ENCODE measurements at places on chromosomes 1 and 21.

GRCh38 chr1:38272515-38272914, 225.9 kb upstream of the POU3F1 start:
- no peak for DNase-seq

DNA sequence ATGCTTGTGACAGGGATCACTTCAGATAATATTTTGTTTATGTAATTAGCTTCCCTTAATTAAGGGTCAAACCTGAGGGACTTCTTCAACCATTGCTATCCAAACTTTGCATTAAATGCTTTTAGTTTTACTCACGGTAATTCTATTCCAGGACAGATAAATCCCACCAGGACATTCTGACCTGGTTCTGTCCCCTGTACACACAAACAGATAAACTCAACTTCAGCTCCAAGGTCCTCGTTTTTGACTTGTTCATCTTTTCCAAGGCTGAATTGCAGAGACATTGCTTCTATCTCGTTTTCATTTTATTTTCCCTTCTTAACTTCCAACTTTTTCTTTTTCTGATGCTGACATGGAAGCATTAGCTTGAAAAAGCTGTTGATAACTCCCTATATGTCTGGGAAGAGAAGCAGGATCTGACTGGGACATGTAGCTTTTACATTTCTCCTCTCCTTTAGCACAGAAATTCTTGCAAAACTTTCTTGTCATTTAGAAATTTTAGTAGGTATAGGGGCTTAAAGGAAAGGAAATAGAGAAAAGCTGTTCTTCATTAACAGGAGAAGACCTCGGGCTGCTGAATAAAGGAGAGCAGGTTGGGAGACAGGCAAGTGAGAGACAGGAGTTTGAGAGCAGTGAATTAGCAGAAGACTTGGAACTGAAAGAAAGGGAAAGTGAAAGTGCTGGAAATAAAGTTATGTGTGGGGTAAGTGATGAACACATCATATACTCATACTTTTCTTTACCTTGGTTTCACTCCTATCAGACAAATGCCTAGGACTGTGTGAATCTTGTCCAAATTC, 231.7 kb upstream of the B3GALT2 start:
- no peak for DNase-seq

DNA sequence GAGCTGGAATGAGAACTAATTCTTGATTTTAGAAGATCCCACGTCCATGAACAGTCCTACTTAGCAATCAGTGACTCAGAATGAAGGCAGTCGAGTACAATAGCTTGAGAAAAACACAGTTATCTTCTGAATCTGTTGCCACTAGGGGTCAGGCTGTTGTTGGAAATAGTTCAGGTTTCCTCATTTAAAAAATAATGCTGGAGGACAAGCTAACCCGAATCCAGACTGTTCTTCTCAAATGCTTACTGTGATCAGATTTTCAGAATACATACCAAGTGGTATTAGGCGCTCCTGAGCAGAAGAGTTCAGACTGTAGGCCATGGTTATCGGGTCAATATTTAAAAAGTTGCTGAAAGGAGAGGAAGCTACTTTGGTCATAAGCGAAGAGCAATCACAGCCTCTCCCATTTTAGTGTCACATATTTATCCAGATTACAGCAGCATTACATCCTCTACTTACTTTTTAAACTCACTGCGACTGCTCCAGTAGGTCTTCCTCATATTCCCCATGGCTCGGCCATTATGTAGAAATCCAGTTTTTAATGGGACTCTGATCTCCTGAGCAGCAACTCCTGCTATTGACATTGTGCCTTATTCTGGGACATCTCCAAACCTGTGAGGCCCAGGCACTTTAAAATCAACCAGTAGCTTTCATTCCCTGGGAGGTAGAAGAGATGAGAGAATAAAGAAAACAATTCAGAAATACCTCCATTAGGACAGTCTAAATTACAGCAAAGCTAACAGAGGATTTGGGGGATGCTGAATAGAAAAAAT, 10.9 kb downstream of the ERRFI1 start:
- no peak for DNase-seq

DNA sequence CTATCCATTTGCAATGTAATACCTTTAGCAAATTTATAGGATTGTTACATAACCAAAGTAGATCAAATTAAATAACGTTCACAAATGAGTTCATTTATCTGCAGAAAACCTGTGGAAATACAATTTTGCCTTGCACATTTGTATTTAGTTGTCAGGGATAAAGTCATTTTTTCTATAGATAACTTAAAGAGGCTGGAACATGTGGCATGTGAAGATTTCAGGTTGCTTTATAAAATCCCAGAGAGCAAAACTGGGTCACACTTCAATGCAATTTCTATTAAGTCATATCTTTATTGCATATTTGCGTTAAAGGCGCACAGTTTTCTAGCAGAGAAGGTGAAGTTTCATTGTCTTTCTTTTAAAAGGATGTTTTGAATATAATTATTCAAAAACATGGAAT, 342.4 kb downstream of the USP25 start:
- DNase-seq = no peak

DNA sequence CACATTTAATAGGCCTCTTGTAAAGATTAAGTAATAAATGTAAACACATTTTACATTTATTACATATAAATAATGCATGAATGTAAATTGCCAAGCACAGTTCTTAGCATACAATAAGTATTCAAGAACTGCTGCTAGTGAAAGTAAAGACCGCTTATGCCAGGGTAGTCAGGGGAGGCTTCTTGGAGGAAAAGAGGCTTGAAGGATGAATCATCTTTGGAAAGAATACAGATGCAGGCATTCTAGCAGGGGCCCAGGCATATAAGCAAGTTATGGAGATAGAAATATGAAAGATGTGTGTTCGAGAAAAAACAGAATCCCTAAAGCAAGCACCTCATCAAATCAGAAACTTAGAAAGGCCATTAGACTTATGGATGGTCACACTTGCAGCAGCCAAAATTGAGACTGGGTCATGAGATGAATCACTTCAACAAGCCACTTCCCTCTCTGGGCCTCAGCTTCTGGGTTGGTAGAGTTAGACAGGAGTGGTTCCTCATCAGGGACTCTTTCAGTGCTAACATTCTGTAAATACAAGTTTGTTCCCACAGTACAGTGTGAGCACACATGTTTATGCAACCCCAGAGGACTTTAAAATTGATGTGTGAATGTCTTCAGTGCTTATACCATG, 79.8 kb upstream of the ROR1 start:
- no peak for DNase-seq

DNA sequence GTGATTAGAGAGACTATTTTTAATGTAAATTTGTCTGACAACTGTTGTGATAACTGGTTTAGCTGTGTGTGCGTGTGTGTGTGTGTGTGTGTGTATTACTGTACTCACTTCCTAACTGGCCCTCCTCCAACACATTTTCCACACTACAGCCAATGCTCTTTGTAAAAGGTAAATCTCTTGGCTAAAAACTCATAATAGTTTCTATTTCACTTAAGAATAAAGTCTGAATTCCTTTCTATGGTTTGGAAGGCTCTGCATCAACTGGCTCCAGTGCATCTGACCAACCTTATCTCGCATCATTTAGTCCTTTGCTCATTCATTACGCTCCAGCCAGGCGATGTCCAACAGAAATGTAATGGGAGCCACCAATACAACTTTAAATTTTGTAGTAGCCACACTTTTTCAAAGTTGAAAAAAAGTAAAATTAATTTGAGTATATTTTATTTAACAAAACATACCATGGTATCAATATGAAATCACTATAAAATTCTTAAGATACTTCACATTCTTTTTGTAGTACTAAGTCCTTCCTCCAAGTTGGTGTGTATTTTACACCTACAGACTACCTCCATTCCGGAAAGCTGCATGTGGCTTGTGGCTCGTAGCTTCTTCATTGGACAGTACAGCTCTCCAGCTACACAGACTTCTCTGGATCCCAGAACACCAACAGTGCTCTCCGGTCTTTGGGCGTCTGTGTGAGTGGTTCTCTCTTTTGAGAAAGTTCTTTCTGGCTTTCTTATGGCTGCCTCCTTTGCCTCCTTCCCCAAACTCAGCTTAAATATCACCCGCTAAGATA, 68.9 kb downstream of the NRIP1 start:
- DNase-seq = no peak

- DNase-seq = no peak
Measured at GRCh38 chr1:101276818-101277217, 40.0 kb downstream of the S1PR1 start.

GRCh38 chr1:97158691-97159096, 437.1 kb downstream of the PTBP2 start:
- no peak for DNase-seq

DNA sequence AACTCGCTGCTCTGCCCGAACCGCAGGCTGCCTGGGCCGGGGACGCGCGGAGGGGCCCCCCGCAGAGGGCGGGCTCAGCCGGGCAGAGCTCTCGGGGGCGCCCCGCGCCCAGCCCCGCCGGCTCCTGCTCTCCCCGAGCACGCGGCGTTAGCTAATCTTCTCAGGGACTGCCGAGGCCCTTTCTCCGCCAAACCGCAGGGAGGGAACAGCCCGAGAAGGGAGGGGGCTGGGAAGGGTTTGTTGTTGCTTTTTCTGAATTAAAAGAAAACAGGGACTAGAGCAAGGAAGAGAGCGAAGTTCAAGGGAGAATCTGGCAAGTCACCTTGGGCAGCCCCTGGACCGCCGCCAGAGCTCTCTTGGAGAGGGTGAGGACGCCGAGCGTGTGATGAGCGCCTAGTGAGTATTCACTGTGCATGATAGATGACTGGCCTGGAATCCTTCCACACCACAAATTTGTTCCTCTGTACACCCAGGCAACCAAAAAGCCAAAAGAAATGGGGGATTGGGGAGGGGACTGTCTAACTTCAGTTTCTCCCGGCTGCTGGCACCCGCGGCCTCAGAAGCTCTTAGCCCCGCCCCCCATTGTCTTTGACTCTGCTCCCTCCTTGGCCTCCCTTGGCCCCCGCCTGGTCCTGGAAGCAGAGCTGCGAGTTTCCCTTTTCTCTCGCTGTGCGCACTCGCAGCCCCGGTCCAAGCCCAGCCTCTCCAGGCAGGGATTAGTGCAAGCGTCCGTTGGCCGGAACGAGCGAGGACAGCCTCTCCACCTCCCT, 19.7 kb upstream of the LMX1A start:
- DNase-seq = no peak

DNA sequence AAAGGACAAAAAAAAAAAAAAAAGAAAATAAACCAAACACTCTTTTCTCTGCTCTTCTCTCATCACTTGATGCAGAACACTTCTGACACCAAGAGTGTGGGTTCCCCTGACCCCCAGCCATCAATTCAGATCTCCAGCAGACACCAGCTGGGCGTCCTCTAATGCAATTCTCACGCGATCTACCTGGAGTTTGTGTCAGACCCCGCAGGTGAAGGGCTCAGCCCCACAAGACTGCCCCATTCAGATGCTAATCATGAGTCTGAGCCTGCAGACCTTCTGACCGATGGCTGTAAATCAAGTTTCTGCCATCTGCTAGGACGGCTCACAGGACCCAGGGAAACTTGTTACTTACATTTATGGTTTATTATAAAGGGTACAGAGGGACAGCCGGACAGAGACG, 133.6 kb upstream of the C1orf174 start:
- DNase-seq = no peak

DNA sequence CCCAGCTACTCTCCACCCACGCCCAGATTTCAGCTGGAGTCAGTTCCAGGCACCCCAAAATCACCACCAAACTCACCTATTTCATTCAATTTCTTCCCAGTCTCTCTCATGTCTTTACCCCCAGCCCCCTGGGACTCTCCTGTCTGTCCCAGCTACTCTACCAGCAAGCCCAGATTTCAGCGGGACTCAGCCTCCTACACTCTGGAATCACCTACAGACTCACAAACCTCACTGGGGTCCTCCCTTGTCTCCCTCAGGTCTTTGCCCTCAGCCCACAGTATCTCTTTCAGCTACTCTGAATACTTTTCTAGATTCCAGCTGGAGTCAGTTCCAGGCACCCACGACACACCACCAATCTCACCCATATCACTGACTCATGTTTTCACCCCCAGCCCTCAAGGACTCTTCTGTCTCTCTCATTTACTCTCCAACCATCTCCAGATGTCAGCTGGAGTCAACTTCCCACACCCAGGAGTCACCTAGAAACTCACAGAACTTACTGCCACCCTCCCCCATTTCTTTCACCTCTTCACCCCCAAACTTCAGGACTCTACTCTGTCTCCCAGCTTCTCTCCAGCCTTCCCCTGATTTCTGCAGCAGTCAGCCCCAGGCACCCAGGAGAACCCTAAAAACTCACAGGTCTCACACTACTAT, 1529.3 kb upstream of the TPTE start:
- DNase-seq = no peak

DNA sequence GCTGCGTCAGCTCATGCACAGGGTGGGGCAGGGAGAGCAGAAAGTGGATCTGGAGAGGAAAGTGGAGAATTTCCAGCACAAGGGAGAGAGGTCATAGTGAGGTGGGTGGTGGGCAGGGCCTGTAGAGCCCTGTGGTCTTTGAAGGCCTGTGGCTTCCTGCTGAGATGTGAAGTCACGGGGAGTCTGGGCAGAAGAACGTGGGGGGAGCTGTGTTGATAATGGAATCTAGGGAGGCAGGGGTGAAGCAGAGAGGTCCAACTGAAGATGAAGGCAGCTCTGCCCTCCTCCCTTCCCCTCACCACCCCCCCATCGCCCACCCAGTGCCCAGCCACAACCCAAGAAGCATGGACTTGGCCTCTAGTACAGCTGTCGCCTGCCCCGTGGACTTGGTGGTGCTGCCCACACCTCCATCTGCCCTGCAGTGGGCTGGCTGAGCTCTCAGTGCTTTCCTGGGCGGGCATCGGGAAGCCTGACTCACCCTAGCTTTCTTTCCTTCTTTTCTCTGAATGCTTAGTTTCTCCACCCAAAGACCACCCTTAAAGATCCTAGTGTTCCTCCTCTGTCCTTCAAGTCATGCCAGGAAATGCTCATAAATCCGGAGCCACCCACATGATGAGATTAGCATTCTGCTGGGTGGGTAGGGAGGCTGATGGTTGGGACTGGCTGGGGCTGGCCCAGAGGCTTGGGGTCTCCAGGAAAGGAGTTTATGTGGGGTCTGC, 186.1 kb downstream of the TRABD2B start:
- DNase-seq = no peak

- DNase-seq = no peak
Measured at GRCh38 chr21:45366931-45367401, 38.0 kb upstream of the COL18A1 start.

DNA sequence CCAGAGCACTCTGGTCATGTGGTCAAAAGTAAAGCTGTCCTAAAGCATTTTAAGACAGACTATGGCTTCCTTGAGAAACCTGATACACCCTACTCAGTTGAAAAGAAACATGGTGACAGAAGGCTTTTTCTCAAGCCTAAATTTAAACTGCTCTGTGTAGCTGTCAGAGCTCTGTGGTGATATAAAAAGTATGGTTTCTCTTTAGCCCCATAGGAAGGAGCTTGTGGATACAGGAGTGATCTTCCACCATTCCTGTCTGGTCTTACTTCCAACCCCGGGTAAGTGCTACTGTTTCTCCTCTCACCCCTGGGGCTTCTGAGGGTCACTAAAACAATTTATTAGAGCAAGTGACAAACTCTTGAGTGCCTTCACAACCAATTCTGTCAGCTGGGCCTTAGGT, 8.5 kb downstream of the TP53BP2 start:
- no peak for DNase-seq

DNA sequence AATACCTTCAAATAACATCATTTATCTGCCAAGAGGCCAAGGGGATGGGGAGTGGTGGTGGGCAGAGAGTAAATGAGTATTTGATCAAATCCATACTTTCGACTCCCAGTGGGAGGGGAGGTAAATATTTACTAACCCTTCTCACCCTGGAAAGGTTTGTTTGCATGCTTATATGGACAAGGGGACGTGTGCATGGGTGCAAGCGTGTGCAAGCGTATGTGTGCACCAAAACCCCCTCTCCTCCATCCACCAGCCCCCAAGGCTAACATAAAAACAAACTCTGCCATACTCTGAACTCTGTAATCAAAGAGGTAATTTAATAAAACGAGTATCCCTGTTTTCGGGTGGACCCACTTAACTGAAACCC, 58.0 kb downstream of the SYF2 start:
- DNase-seq = no peak

GRCh38 chr21:33339135-33339534, 14.4 kb downstream of the IFNAR1 start:
- no peak for DNase-seq
